ENCODE measurements at places on chromosomes 6 and 20. TPM values are rescaled to one million over a fixed set of nuclear protein-coding genes. Genes with fewer than 3 reads are reported as not detected.

DNA sequence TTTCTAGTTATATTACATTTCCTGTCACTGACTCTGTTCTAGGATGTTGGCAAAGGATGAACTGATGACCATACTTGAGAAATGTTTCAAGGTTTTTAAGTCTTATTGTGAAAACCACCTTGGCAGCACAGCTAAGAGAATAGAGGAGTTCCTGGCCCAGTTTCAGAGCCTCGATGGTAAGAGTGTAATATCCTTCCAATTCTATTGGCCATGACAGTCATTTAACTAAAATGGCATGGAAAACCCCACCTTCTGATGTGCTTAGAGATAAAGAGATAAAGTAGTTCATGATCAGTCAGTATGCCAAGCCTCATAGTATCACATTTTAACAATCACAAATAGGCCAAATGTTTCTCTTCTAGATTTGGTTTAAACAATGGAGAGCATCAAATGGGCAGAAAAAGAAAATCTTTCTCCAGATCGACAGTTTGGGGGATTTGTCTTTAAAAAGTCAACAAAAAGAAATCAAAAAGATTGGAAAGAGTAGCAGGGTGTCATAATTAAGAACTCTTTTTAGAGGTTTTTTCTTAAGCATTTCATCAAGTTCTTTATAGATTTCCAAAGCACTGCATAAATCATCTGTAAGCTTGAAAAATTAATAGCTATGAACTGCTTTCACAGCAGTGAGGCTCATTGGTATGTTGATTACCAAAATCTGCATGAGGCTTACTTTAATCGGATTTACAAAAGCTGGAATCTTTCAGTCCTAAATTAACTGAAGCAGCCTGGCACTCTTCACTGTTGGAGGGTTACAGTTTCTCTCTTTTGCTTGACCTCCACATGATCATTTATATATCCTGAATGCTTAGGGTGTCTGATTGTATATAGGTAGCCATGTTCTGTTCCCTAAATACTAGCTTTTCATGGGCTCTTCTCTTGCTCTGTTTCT lies 48.7 kb downstream of the AKIRIN2 start:
- no peak for DNase-seq

- DNase-seq, result no peak
Measured at GRCh38 chr6:21444711-21445260, 148.8 kb upstream of the SOX4 start.

DNA sequence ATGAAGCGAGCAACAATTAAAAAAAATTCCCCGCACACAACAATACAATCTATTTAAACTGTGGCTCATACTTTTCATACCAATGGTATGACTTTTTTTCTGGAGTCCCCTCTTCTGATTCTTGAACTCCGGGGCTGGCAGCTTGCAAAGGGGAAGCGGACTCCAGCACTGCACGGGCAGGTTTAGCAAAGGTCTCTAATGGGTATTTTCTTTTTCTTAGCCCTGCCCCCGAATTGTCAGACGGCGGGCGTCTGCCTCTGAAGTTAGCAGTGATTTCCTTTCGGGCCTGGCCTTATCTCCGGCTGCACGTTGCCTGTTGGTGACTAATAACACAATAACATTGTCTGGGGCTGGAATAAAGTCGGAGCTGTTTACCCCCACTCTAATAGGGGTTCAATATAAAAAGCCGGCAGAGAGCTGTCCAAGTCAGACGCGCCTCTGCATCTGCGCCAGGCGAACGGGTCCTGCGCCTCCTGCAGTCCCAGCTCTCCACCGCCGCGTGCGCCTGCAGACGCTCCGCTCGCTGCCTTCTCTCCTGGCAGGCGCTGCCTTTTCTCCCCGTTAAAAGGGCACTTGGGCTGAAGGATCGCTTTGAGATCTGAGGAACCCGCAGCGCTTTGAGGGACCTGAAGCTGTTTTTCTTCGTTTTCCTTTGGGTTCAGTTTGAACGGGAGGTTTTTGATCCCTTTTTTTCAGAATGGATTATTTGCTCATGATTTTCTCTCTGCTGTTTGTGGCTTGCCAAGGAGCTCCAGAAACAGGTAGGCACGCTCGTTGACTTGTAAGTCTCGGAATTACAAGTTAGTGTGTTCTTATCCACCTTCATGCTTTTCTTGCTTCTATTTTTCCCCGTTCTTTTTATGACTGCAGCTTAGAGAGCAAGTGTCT lies at the start of gene EDN1:
EDN1 (plus strand) TSS at position 429 of the 888 bp plus-strand sequence; CDS start at position 698, 269 bp downstream.
- DNase-seq, result peak; percentile 82

DNA sequence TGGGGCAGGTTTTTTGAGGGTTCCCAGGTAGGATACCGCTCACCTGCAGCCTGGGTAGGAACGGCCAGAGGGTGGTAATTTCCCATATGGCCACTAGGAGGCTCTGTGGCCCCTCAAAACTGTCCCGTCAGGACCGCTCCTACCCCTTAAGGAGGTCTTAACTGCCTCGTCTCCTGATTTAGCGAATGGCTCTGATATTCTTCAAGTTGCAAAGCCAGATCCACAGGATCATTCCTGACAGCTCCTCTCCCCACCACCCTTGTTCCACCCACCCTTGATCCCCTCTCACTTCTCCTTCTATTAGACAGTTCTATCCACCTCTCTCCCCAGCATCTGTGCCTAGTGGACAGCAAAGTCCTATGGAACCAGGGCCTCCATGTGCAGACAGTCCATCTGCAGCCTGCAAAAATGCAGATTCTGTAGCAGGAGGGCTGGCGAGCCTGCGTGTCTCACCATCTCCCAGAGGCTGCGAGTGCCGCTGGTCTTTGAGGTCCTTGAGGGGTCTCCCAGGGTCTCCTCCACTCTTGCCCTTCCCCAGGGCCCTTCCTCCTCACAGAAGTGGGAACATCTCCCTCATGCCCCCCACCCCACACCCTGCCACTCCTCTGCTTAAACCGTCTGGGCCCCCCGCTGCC lies 34.3 kb upstream of the ZBP1 start:
- peak; percentile 54 for DNase-seq

DNA sequence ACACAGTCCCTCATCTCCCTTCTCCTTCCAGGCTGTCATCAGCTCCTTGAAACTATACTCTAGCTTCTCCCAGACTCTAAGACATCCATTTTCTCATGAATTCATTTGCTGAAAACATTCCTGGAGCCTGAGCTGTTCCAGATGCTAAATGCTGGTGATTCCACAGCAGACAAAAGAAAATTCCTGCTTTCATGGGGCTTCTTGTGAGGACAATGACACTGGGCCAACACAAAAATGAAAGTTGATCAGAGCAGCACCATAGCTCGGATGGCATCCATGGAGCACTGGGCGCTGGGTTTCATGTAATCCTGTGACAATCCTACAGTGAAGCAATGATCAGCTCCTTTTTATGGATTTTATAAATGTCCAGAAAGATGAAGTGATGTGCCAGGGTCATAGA lies 47.4 kb upstream of the STX16 start:
- no peak for DNase-seq

DNA sequence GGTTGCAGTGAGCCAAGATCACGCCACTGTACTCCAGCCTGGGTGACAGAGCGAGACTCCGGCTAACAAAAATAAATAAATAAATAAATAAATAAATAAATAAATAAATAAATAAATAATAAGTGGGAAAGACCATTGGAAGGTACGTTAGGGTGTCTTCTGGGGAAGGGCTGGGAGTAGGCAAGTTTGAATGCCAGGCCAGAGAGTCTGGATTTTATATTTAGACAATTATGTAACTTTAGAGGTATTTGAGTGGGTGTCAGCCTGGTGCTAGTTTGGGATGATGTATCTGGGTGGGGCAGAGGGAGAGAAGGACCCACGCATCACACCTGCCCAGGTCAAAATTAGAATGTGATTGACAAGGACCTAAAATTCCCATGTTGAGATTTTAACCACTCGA lies 108.5 kb upstream of the PRND start:
- no peak for DNase-seq

DNA sequence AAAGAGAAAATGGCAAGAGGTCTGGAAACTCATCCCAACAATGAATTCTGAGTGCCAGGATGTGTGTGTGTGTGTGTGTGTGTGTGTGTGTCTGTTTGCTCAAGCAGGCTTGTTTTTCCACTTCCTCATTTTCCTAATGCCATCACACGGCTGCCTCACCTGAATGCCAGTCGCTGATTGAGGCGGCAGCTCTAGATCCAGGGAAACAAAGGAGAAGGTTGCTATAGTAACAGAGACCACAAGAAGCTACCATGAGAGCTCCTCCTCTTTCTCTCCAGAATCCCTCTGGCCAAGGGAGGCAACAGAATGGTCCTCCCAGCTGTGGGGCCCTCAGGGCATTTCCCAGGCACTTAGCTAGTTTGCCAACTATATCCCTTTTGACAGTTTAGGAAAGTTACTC lies 241.1 kb upstream of the TSHZ2 start:
- no peak for DNase-seq

- no peak for DNase-seq
Measured at GRCh38 chr20:50322703-50323131, 132.1 kb downstream of the CEBPB start.

- DNase-seq, result no peak
Measured at GRCh38 chr20:31760519-31761240, 21.6 kb downstream of the TPX2 start.

GRCh38 chr6:156009656-156010055 lies 554.0 kb upstream of the NOX3 start:
- DNase-seq, result no peak

- no peak for DNase-seq
Measured at GRCh38 chr6:165702669-165703068, 39.6 kb upstream of the PDE10A start.

DNA sequence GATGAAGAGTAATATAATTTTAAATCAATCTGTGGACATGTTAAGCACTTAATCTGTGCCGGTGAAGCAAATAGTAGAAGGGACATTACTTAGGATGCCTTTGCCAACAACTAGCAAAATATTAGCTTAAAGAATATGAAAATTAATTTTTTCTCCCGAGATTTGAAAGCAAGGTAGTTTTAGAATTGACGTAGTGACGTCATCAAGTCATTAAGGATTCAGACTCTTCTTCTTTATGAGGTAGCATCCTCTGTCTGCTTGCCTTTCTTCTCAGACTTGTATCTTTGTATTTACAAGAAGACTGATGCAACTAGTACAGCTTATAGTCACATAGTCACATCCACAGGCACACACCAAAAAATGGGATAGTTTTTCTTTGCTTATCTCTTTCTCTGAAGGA lies 374.4 kb downstream of the MMUT start:
- DNase-seq, result no peak

DNA sequence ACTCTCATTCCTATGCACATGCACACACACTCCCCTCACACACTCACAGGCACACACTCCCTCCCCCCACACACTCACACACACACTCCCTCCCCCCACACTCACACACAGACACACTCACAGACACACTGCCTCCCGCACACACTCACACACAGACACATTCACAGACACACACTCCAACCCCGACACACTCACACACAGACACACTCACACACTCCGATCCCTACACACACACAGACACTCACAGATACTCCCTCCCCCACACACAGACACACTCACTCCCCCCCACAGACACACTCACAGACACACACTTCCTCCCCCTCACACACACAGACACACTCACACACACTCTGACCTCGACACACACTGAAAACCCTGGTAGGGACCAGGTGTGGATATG lies 176.2 kb downstream of the TFAP2C start:
- no peak for DNase-seq

GRCh38 chr6:127459231-127459641 lies at the start of gene KIAA0408:
KIAA0408 (minus strand) TSS chr6:127459389; CDS start chr6:127453981, 5,408 bp downstream.
- no peak for DNase-seq

DNA sequence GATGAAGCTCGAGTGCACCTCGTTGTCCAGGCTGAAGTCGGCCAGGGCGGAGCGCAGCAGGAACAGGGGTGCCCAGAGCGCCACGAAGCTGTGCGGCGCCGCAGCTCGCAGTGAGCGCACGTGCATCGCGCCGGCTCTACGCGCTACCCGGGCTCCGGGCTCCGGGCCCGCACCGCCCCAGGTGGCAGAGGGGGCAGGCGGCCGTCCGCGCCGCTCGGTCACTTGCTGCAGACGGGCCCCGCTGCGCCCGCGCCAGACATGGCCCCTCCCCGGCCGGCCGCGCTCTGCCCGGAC lies 497 bp downstream of the BMP7 start:
- DNase-seq, result no peak

- no peak for DNase-seq
Measured at GRCh38 chr20:10519361-10520046, 84.4 kb downstream of the SLX4IP start.

- no peak for DNase-seq
Measured at GRCh38 chr6:170152124-170152926, 138.6 kb downstream of the DLL1 start.

The GPR31 gene
- total RNA-seq, result not detected

The NKAIN4 gene
- 5.0 TPM for total RNA-seq

The SLC32A1 gene
- total RNA-seq, result not detected

The OR14J1 gene
- not detected for total RNA-seq

The CNR1 gene
- total RNA-seq, result 2.0 TPM

The KIF25 gene
- not detected for total RNA-seq

The BEND6 gene
- total RNA-seq, result 7.7 TPM

The GSTA2 gene
- not detected for total RNA-seq

The GGT7 gene
- 4.1 TPM for total RNA-seq

The THBS2 gene
- not detected for total RNA-seq

Measured in Caki2 (cell line).